ENCODE measurements at places on chromosomes 12 and 14. TPM values are rescaled to one million over a fixed set of nuclear protein-coding genes. Genes with fewer than 3 reads are reported as not detected.

Gene OR4E2
- not detected for total RNA-seq

Gene IFNG
- not detected for total RNA-seq

Gene MDM1
- 28.2 TPM for total RNA-seq

Gene NKX2-1
- not detected for total RNA-seq

Gene KRT3
- total RNA-seq: not detected

Gene CCDC38
- total RNA-seq: under 0.01 TPM

Gene PRH1
- 31.2 TPM for total RNA-seq

Gene LRRC43
- total RNA-seq: 2.9 TPM

Gene TEX52
- total RNA-seq: not detected

Gene PLEKHG7
- total RNA-seq: not detected

Gene AKAP6
- 2.2 TPM for total RNA-seq

Gene ENDOU
- not detected for total RNA-seq

Gene E2F7
- total RNA-seq: 16.5 TPM

Gene P2RX2
- total RNA-seq: not detected

Gene KRT6B
- not detected for total RNA-seq

Gene FSCB
- not detected for total RNA-seq

Gene TAS2R50
- total RNA-seq: 6.2 TPM

Gene CLEC4C
- total RNA-seq: not detected

Gene LRRC10
- total RNA-seq: not detected

Gene IL31
- not detected for total RNA-seq

Gene PRB2
- total RNA-seq: not detected

Gene GPR132
- total RNA-seq: under 0.01 TPM

Gene ETFBKMT
- total RNA-seq: 4.7 TPM

Gene KDM5A
- total RNA-seq: 62.8 TPM

Gene TBX5
- not detected for total RNA-seq

Gene CD163
- total RNA-seq: under 0.01 TPM

Gene SIX1
- total RNA-seq: 21.5 TPM

Gene CLEC4D
- not detected for total RNA-seq

Gene CD4
- 15.0 TPM for total RNA-seq

Gene CFAP251
- total RNA-seq: 4.3 TPM

Gene TMEM263
- 130 TPM for total RNA-seq

Gene TCTN2
- total RNA-seq: 23.6 TPM

Gene NEDD1
- 28.3 TPM for total RNA-seq

Gene RDH5
- total RNA-seq: 32.2 TPM

Gene ERP27
- not detected for total RNA-seq

Gene RPS26
- 162 TPM for total RNA-seq

Gene HEBP1
- 20.3 TPM for total RNA-seq

Gene RNASE7
- not detected for total RNA-seq

Gene BEGAIN
- total RNA-seq: not detected

Gene PPP1R36
- total RNA-seq: 1.1 TPM

Gene COX8C
- total RNA-seq: not detected

Gene TRIP11
- total RNA-seq: 46.9 TPM

Gene KCNC2
- not detected for total RNA-seq

Gene TESPA1
- not detected for total RNA-seq

Gene OASL
- 1.2 TPM for total RNA-seq

Gene SOCS2
- 32.6 TPM for total RNA-seq

Gene SRGAP1
- total RNA-seq: 26.1 TPM

Gene SSPN
- 9.8 TPM for total RNA-seq

Gene SERPINA12
- total RNA-seq: not detected

Gene ERBB3
- total RNA-seq: 1.1 TPM

Gene RTN1
- total RNA-seq: under 0.01 TPM

Gene ANKRD33
- total RNA-seq: not detected

Gene EXOC3L4
- not detected for total RNA-seq

Gene CRIP2
- 31.5 TPM for total RNA-seq

Gene TAS2R30
- 9.7 TPM for total RNA-seq
